ENCODE measurements at places on chromosomes 5 and 9. TPM values are rescaled to one million over a fixed set of nuclear protein-coding genes. Genes with fewer than 3 reads are reported as not detected.

UGCG gene
- 24.9 TPM for total RNA-seq

SLC45A2 gene
- 0.40 TPM for total RNA-seq

TMEM232 gene
- 1.4 TPM for total RNA-seq

TNC gene
- total RNA-seq, result not detected

SLC36A2 gene
- total RNA-seq, result not detected

KIF24 gene
- 7.5 TPM for total RNA-seq

SPINK13 gene
- total RNA-seq, result not detected

ANKRD20A1 gene
- total RNA-seq, result not detected

PIP5KL1 gene
- total RNA-seq, result 1.5 TPM

FOXD4L4 gene
- total RNA-seq, result 0.28 TPM

TSTD2 gene
- 19.6 TPM for total RNA-seq

- DNase-seq, result no peak
Measured at GRCh38 chr5:172616730-172617129, 24.3 kb upstream of the NEURL1B start.

- DNase-seq, result no peak
Measured at GRCh38 chr9:5842929-5843793, 10.2 kb upstream of the ERMP1 start.

DNA sequence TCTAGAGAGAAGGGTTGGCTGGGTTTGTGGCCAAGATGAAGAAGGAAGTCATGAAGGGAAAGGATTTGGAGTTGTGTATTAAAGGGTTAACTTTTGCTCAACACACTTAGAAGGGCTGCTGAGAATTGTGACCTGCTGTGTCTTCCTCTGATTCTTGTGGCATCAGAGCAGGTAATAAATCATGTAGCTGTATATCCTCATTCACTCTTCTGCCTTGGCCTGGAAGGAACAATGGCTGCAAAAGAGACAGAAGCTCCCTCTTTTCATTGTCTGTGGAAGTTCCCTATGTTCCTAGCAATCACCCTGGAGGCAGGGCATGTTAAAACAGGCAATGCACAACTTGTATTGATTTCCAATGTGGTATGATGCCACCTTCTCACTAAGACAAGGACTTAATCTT is 159.1 kb downstream of the LRRC70 start:
- no peak for DNase-seq

GRCh38 chr5:110496276-110496675 is 230.2 kb downstream of the TMEM232 start:
- DNase-seq, result no peak

DNA sequence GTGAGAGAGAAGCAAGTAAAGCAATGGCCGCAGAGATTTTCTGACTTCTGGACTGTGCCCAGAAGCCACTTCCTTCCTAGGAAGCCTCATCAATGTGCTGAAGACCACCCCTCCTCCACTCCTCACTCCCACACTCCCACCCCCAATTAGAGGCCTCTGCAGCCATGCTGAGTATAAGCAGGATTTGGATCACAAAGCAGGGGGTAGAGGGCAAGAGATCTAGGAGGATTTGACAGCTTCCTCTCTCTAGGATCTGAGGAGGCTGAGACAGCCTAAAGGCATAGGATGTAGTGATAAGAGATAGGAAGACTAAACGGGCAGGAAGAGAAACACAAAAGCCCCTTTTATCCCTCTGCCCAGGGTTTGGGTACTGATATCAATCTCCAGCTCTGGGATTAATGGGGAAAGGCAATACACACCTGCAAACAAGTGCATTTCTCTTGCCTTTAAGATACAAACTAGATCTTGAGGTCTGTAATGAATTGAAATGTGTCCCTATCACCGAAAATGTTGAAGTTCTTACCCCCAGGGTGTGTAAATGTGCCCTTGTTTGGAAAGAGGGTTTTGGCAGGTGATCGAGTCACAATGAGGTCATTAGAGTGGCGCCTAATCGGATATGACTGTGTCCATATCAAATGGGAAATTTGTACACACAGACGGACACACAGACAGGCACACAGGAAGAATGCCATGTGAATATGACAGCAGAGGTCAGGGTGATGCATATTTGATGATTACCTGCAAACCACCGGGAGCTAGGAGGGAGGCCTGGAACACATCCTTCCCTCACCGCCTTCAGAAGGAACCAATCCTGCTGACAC is 28.5 kb downstream of the KCNV2 start:
- no peak for DNase-seq

DNA sequence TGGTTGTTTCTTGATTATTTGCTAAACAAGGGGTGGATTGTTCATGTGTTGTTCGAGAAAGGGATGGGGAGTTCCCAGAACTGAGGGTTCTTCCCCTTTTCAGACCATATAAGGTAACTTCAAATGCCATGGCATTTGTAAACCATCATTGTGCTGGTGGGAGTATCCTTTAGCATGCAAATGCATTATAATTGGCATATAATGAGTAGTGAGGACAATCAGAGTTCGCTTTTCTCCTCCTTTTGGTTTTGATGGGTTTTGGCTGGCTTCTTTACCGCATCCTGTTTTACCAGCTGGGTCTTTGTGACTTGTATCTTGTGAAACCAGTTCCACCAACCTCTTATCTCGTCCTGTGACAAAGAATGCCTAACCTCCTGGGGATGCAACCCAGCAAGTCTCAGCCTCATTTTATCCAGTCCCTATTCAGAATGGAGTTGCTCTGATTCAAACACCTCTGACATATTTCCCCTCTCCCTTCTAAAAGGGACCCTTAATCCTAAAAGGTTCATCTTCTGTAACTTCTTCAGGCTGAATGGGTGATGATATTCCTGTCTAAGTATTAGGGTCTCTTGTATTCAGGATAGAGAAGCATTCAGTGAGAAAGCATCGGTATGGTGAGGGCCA is 8.7 kb upstream of the FBN2 start:
- no peak for DNase-seq

DNA sequence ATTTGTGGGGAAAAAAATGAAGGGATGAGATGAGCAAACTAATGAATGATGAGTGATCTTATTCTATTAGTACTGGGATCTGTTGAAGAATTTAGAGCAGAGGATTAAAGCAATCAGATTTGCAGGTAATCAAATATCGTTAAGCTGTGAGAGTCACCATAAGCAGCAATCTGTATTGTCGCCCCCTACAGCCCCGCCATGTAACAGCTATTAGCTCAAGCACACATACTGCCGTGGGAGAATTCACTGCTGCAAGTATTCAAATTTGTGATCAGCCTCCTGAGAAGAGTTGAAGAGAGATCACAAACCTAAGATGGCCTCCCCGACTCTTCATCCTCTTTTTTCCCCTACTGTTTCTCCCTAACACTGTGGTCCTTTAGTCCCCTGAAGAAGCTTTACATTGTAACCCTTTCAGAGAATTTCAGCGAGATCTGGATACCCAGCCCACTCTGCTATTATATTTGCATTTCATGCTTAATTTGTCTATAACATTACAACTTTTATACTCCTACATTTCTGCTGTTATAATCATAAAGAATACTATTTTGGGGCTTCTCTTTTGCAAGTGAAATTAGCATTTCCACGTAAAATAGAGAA is 28.5 kb upstream of the PHF24 start:
- DNase-seq, result no peak

DNA sequence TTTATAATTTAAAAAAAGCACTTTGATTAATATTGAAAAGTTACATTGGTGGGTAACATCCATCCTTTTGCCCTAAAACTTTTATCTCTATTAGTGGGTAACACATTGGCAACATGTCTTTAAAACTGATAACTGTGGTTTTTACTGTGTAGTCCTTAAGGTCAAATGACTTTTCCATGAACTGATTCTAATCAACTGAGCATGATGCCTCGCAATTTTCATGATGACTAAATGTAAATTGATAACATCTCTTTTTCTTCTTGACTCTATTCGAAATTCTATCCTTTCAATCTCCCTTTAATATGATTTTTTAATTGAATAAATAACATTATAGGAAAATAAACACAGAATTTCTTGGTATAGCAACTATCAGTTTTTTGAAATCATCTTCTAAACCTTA is 6.3 kb upstream of the IL5 start:
- DNase-seq, result no peak

GRCh38 chr9:109401169-109401989 is 80.5 kb upstream of the EPB41L4B start:
- DNase-seq, result peak; percentile 39

- DNase-seq, result no peak
Measured at GRCh38 chr5:94777056-94777880, 158.8 kb downstream of the SLF1 start.

DNA sequence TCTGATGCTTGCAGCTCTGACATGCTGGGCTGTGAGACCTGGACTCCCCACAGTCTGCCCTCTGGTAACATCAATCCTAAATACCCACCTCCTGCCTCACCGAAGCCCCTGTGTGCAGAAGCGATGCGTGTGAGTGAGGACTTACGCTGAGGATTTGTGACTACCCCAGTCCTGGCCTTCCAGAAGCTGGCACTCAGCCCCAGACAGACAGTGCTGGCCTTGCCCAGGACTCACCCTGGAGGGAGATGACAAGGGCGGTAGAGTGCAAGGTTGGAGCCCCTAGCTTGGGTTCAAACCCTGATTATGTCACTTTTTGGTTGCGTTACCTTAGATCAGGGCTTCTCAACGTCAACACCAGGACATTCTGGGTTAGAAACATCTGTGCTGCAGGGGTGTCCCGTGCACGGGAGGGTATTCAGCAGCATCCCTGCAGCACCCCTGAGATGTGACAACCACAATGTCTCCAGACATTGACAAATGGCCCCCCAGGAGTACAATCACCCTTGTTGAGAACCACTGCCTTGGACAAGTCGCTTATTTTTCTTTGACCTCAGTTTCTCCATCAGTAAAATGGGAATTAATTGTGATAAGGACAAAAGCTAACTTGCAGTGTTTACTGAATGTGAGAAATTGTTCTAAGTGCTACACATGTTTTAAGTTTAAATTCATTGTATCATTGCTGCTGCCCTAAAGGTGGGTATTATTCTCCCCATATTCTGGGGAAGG is 23.5 kb upstream of the TTLL11 start:
- no peak for DNase-seq

- no peak for DNase-seq
Measured at GRCh38 chr5:107154593-107154992, 516.1 kb downstream of the EFNA5 start.

DNA sequence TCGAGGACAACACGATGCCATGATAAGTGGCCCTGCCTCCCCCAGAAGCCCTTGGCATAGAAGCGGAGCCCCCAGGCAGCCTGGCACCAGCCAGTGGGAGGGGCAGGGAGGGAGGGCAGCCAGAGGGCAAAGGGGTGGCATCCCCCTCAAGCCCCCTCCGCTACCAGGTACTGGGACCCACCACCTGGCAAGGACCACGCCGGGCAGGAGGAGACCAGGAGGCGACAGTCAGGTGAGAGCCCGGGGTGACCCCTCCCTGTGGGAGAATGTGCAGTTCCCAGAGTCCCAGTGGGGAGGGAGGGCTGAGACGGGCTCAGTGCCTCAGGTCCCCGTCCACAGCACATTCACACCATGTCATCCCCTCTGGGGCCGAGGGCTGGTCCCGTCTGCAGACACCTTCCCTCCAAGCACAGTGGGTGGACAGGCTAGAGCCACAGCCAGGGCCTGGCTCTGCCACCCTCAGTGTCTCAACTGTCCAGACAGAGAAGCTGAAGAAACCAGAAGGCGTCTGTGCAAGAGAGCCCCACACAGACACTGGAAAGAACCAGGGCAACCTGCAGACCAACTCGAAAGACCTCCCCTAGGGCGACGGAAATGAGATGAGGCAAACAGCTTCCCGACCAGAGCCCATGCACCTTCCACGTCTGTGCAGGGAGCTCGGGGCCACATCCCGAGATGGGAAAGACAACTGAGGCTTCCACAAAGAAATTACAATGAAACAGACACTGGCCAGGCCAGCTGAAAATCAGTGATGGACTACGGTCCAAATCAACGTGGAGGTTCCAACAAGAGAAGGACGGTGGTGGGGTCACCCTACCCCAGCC is 11.1 kb downstream of the BRD3 start:
- peak; percentile 23 for DNase-seq

- DNase-seq, result no peak
Measured at GRCh38 chr5:73365301-73365853, 83.2 kb downstream of the FOXD1 start.

GRCh38 chr5:130032807-130033206 is 128.5 kb downstream of the CHSY3 start:
- no peak for DNase-seq

DNA sequence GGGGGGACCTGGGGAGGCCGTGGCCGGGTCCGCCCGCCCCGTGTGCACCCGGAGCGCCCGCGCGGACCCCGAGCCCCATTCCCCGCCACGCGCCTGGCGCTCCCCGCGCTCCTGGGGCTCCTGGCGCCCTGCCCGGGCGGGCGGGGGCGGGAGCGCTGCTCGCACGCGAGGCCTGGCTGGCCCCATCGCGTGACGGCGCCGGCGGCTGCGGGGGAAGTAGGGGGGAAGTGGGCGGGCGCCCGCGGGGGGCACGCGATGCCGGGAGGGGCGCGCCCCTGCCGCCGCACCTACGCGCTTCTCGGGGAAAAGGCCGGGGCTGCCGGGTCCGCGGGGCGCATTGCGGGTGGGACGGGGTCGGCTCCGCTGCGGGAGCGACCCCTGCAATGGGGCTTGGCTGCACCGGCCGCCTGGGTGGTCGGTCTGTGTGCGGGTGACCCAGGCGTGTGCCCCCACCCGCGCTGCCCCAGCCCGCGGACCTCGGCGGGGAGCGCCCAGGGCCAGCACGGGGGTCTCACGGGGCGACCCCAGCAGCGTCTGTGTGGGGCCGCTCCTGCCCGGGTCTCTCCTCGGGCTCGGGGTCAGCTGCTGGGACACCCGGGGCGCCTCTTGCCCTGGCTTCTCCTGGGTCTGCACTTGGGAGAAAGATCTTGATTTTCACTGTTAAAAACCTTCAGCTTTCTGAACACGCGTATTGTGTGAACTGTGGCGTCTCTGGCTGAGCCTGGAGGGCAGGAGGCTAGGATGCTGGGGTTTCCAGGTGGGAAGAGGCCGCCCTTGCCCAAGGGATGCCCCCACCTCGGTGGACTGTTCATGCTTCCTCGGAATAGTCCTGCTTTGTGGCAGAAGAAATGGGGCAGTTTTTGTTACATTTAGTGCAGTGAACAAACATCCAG is 52.4 kb downstream of the AHRR start:
- DNase-seq, result peak; percentile 91

GRCh38 chr9:120845255-120845654 is 2.5 kb upstream of the PSMD5 start:
- no peak for DNase-seq

- DNase-seq, result no peak
Measured at GRCh38 chr5:138491284-138491648, 26.0 kb downstream of the EGR1 start.

- DNase-seq, result no peak
Measured at GRCh38 chr9:120386390-120387131, 193.4 kb downstream of the CDK5RAP2 start.

GRCh38 chr9:135448663-135449100 is 30.9 kb upstream of the PPP1R26 start:
- DNase-seq, result no peak
